Right renal pelvis (tissue), 4 donors: ENCODE measurements at places on chromosomes 4 and X.

- no peak for DNase-seq
Measured at GRCh38 chrX:119790977-119791436, 423 bp downstream of the RPL39 start.

DNA sequence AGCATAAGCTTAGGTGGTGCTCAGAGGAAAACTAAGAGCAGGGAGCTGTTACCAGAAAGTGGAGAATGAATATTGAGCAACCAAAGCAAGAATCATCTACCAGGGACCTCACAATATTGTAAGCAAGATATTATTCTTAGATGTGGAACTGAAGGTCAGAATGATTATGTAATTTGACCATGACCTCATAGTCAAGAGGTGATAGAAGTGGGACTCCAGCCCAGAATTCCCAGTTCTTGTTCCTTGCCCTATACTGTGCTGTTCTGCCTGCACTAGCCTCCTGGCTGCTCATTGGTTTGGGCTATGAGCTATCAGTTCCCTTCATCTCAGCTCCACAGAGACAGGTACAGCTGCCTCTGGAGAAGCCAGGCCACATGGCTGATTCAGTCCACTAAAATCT, 229.4 kb downstream of the LDB2 start:
- DNase-seq: no peak

- DNase-seq: no peak
Measured at GRCh38 chr4:152643153-152644035, 36.4 kb downstream of the TMEM154 start.

- DNase-seq: no peak
Measured at GRCh38 chr4:78081541-78081940, 24.4 kb downstream of the FRAS1 start.

GRCh38 chrX:108307132-108308085, 130.8 kb downstream of the COL4A6 start:
- no peak for DNase-seq
